Mucosa of descending colon (tissue), 3 donors: ENCODE measurements at places on chromosomes 5 and 9. TPM values are rescaled to one million over a fixed set of nuclear protein-coding genes. Genes with fewer than 3 reads are reported as not detected.

The CBY3 gene
- total RNA-seq, result not detected

- DNase-seq, result no peak
Measured at GRCh38 chr5:62717301-62717933, 138.8 kb downstream of the LRRC70 start.

The FRMD3 gene
- total RNA-seq, result 12.2 TPM

- no peak for DNase-seq
Measured at GRCh38 chr9:73167614-73168013, 15.9 kb downstream of the ANXA1 start.

DNA sequence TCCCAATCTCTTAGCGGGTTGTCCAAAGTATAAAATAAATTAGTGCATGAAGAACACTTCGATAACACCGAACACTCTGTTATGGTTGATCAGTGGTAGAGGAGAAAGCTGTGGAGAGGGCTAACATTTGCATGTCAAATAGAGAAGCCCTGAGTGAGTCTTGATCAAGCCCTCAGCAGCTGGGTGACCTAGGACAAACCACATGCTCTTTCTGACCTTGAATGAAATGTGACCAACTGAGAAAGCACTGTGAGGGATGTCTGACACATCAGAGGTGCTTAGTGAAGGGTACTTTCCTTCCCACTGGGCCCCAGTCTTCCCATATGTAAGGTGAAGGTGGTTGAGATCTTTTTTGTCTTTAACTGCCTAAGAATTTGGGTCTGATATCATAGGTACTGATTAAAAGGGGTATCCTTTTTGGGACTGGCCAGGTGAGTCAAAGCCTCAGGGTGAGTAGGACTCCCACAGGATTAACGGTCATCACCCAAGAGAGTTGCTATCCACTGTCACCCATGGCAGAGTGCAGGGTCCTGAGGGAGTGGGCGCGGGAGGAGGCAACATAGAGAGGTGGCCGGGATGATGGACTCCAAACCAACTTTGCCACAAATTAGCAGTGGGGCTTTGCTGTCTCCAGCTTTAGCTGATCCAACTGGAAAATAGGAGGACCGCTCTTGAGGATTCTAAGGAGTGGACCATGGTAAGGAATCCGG lies 53.5 kb downstream of the KIF4B start:
- DNase-seq, result no peak

- DNase-seq, result no peak
Measured at GRCh38 chr5:33892620-33893137, 889 bp upstream of the ADAMTS12 start.

DNA sequence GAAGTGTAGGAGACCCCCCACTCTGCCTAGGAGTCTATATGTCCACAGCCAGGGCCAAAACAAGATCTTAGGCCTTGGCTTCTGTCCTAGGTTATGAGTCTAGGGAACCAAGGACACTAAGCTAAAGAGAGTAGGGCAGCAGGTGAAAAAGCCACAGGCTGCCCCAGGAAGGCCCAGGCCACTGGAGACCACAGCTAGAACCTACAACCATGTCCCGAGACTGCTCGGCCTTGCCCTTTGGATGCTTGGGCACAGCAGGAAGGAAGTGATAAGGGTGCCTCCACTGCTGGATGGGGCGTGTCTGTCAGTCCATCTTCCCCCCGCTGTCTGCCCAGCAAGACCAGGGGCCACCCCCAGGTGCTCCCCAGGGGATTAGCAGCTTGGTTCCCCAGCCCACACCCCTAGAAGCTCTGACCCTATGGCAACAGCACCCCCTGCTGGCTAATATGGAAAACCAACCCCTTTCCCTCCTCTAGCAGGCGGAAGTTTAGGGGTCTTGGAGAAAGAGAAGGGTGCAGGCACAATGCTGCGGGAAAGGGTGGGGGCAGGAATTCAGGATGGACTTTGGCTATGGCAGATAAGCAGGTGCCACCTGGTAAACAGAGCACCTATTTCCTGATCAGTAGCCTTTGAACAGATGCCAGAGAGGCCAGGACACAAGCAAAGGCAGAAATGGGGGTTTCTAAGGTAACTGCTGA lies 10.5 kb upstream of the IRF1 start:
- peak; percentile 83 for DNase-seq

The SOHLH1 gene
- total RNA-seq, result not detected

GRCh38 chr5:74105126-74105780 lies 479.3 kb downstream of the ARHGEF28 start:
- DNase-seq, result peak; percentile 29

DNA sequence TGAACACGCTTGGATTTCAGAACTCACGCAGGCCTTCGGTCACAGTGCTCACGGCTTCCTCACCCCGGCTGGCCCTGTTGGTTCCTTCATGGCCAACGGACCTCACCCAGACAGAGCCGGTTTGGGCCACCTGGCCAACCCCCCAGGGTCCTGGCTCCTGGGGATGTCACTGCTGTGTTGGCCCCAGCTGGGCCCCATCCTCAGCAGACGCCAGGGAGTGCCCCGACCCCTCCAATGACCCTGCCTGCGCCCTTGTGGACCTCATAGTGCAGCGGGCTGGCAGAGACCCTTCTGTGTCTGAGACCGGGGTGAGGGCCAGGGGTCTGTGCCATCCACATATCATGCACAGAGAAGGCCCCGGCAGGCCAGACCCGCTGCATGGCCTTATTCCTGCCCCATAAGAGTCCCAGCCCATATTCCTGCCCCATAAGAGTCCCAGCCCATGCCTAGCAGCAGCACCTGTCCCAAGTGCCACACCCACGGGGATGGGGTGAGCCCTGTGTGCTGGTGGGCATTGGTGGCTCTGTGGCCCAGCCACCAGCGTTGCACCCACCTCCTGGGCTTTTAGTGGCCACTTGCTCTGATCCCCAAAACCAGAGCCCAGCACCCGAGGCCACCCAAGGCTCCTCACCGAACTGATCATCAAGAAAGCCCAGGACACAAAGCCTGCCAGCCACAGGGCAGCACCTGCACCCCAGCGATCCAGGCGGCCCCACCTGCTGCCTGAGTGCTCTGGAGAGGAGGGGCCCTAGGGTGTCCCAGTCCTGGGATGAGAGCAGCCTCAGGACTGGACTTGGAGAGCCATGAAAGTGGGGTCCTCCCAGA lies 1.3 kb upstream of the LPCAT1 start:
- DNase-seq, result peak; percentile 62

DNA sequence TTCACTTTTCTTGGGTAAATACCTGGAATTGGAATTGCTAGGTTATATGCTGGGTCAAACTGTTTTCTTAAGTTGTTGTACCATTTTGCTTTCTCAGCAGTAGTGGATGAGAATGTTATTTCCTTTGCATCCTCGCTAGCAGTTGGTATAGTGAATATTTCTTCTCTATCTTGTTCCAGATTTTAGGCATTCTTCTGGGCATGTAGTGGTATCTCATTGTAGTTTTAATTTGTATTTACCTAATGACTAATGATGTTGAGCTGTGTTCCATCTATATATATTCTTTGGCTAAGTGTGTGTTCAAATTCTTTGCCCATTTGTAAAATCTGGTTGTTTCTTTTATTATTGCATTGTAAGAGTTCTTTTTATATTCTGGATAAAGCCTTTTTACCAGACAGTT lies 333.3 kb downstream of the MAT2B start:
- DNase-seq, result no peak

DNA sequence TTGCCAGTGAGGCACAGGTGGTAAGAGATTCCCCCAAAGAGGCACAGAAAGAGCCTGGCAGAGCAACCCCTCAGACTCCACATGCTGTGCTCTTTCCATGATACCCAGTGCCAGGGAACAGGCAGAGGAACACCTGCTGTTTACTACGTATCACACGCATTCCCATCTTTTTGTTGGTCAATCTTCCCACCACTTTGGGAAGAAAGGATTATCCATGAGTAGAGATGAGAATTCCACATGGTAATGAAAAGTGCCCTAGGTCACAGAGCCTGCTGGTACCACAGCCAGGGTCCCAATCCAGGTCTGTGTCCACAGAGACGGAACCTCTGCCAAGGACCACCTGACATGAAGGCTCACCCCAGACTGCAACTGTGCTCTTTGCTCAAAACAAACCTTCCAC lies 86.6 kb downstream of the LHFPL2 start:
- DNase-seq, result no peak

- DNase-seq, result no peak
Measured at GRCh38 chr9:78366827-78367226, 69.9 kb downstream of the PSAT1 start.

The ECM2 gene
- total RNA-seq, result 5.0 TPM

DNA sequence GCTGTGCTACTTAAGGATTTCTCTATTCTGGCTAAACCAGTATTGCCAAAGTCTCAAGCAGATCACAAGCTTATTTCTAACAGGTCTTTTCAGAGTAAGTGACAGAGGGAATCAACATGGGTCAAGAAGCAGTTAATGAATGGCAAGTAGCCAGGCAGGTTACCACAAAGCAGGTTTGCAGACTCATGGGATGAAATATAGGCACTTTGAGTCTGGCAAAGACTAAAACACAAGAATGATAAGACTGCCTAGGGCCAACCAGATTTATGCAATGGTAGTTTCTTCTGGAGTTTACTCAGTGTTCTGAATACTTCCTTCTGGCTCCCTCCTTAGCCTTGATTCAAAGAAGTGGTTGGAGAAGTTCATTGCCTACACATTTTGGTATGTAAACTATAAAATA lies 3.6 kb downstream of the HMGCS1 start:
- DNase-seq, result no peak

The TNFSF15 gene
- 0.80 TPM for total RNA-seq
